ENCODE measurements at places on chromosomes 16 and 17.

- DNase-seq: no peak
Measured at GRCh38 chr16:89046491-89046890, 47.2 kb upstream of the ACSF3 start.

DNA sequence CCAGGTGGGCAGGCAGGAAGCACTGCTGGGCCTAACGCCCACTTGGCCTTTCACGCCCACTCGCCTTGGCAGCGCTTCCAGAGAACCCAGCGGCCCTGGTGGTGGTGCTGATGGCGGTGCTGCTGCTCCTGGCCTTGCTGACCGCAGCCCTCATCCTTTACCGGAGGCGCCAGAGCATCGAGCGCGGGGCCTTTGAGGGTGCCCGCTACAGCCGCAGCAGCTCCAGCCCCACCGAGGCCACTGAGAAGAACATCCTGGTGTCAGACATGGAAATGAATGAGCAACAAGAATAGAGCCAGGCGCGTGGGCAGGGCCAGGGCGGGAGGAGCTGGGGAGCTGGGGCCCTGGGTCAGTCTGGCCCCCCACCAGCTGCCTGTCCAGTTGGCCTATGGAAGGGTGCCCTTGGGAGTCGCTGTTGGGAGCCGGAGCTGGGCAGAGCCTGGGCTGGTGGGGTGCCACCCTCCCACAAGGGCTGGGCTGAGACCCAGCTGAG lies 64.7 kb downstream of the MRC2 start:
- no peak for DNase-seq

DNA sequence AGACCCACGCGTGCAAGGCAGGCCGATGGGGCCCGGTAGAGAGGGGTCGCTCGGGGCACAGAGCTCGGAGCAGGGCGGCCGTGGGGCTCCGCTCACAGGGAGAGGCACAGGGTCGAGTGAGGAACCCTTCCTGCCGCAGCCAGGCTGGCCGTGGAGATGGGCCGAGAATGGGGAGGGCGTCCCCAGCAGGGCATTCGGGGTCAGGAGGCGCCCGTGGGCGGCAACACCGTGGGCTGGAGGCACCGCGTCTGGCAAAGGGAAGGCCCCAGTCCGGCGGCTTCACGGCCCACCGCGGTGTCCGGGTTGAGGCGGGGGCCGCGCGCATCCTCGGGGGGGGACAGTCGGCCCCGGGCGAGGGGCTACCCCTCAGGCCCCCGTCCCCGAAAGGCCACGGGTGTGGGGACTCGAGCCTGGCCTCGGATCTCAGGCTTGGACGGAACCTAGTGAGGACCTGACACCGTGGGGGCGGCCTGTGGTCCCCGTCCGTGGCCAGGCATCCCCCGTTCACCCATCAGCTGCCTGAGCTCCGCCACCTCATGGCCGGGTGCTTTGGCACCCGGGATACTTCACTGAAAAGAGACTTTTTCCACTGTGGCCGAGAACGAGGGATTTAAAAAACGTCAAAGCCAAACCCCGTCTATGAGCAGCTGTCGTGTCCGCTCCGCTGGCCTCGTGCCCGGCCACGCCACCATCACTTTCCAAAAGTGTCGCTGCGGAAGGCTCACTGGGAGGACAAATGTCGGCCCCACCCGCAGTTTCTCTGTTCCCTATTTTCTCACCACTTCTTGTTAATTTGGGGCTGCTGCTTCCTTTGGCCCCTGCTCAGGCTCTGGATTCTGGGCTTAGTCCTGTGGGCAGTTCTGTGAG lies 73.6 kb downstream of the METRNL start:
- DNase-seq: no peak

GRCh38 chr16:19073344-19073743 lies 5.9 kb downstream of the COQ7 start:
- no peak for DNase-seq

DNA sequence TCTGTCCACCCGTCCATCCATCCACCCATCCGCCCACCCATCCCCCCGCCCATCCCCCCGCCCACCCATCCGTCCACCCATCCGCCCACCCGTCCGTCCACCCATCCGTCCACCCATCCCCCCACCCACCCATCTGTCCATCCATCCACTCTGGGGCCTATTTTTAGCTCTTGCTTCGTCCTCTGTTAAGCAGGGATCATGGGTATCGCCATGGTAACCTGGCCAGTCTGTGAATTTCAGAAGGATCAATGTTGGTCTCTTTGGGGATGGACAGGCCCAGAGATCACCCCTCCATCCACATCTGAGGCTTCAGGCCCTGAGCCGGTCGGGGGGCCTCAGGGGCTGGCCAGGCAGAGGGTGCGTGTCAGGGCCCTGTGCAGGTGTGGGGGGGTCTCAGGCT lies 15.2 kb upstream of the DPEP1 start:
- DNase-seq: no peak

DNA sequence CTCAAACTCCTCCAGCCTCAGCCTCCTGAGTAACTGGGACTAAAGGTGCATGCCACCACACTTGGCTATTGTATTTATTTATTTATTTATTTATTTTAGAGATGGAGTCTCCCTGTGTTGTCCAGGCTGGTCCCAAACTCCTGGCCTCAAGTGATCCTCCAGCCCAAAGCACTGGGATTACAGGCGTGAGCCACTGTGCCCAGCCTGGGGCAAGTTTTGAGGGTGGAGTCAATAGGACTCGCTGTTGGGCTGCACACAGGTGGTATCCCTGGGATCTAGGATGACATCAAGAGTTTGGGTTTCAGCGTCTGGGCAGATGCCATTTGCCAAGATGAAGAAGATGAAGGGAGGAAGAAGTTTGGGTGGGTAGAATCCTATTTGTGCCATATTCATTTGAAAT lies 213.9 kb downstream of the GSG1L start:
- DNase-seq: no peak

GRCh38 chr17:45812102-45812501 lies 28.0 kb downstream of the CRHR1 start:
- no peak for DNase-seq

DNA sequence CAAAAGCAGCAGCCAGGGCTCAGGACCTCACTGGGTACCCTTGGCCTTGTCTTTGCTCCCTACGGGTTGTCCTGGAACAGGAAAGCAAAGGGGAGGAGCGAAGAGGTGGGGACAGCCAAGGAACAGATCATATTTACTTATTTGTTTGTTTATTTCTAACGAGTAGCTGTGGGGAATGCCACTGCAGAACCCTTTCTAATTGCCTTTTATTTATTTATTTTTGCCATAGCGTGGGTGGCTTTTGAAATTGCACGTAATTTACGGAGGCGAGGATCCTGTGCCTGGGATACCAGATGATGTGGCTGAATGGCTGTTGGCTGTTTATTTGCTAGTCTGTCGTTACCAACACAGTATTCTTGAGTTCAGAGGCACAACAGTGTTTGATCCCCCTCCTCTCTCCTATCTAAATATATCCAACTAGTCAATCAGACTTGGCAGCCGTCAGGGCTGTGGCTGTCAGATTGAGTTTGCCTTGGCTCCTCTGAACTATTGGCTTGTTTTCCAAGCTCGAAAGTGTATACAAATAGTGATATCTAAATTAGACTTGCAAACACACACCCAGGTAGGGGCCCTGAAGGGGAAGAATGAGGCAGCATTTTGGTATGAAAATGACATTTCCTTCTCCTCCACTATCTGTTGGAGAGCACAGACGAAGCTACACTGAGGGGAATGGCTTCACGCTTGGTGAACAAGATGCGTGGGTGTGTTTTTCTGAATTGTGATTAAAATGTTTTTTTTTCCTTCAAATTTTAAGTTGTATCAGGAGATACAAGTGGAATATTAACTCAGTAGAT lies 110.4 kb downstream of the MSI2 start:
- no peak for DNase-seq

DNA sequence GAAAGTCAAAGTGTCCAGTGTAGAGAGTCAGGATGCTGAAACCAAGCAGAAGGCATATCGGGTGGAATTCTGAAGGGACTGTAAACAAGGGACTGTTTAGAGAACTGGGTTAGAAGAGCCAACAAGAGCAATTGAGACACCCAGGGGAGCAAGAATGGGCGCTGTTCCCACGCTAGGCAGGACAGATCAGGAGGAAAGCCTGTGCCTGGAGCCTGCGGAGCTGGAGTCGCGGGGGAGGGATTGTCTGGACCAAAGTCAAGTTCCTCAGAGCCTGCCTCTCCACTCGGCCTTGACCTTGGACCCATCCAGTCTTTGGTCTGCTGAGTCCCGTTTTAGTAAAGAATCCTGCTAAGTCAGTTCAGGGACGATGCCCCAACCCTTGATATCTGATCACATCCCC lies 14.7 kb upstream of the KLHL36 start:
- no peak for DNase-seq

GRCh38 chr17:72336804-72337070 lies 215.9 kb downstream of the SOX9 start:
- no peak for DNase-seq

- DNase-seq: no peak
Measured at GRCh38 chr17:38710985-38711384, 5.9 kb downstream of the MLLT6 start.

DNA sequence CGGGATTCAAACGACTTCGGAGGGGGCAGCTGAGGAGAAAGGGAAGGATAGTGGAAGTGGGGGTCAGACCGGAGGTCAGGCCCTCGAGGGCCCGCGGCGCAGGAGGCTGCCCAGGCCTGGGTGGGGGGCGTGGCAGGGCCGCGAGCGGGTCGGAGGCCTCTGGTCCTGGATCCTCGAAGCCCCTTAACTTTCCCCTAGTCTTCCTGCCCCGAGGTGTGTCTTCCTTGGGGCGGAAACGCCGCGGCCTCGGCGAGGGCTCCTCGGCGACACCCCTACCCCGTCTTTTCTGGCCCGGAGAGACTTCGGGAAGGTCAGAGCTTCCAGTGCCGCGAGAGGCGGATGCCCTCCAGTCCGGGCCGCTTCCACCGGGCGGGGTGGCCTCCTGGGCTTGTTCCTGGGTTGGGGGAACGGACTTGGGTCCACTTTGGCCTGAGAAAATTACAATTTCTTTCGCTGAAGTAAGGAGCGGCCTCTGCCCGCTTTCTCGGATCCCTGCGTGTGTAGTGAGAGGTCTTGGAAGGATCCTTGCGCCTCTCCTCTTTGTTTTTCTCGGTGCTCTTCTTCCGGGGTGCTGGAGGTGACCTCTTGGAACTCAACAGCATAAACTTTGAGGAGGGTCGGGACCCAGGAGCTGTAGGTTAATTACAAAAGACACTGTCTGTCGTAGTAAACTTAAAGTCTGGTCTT lies 491 bp downstream of the IST1 start:
- DNase-seq: peak; percentile 57

DNA sequence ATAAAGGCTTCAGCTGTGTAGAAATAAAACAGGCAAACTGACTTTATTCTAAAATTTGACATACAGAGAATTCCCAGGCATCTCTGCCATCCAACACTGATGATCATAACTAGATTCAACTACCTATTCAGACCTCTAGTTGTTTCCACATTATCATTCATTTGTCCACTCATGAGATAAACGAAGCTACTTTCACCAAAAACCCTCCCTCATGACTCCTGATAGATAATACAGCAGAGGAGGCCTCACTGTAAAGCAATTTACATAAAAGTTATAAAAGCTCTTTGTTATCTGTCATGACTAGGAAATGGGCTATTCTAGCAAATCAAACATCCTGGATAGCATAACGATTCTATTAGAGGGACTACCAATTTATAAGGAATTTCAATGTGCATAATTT lies 19.6 kb upstream of the RFFL start:
- no peak for DNase-seq

DNA sequence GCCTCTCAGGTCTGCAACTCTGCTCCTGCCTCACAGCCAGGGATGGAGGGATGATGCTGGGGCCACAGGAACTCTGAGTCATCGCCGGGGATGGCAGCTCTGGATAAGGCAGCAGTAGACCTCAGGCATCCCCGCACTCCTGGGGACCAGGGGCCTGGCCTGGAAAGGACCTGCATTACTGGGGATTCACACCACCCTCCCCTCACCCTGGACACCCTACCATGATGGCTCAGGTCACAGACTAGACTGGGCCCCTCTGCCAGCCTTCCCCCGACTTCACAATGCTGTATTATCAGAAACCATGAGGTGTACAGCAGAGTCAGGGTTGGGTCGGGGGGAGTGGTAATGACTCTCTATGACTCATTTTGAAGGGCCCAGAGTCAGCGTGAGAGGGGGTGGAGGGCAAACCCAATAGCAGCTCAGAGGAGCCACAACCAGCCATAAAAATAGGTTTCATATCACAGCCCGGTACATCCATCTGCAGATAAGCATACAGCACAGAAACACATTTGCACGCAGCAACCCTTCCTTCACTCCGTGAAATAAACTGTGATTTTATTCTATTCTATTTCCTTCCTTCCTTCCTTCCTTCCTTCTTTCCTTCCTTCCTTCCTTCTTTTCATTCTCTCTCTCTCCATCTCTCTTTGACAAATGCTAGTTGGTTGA lies 28.8 kb downstream of the DYNLRB2 start:
- no peak for DNase-seq

- no peak for DNase-seq
Measured at GRCh38 chr16:86480444-86480843, 29.9 kb upstream of the FOXF1 start.

GRCh38 chr17:51032850-51033249 lies 87.8 kb downstream of the SPAG9 start:
- DNase-seq: no peak

DNA sequence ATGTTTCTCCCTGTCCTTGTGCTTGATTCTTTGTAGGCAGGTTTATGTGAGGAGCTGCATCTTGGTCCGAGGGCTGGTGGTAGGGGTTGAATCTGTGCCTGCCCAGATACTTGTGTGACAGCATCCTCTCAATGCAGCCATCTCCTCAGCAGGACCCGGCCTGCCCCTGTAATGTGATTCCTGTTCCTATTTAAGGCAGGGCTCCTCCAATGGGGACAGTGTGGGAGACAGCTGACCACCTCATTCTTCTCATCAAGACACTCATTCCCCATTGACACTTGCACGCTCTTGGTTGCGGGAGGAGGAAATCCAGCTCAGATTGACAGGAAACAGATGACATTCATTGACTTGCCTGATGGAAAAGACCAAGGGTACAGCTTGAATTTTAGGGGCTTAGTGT lies 384.5 kb downstream of the CPPED1 start:
- DNase-seq: no peak

DNA sequence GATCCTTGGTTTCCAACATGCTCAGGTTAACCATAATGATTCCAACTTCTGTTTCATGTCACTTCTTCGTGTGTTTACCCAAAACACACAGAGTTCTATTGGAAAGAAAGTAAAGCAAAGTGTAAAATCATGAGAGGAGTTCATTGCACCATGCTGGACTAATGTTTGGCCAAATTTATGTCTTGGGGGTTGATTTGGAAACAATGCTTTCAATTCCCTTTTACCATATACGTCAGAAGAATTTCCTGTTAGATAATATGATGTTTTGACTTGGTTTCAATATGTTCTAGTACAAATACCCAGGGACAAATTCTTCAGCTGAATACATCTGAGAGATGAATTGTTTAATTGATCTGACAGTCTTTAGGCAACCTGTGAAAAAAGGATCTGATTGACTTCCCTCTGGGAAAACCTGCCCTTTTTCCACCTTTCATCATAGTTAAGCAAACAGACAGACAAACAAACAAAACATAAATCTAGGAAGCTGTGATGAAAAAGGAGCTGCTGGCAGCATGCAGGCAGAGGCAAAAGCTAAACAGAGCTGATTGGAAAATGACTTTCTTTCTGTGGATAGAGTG lies 26.0 kb upstream of the MPHOSPH6 start:
- no peak for DNase-seq

DNA sequence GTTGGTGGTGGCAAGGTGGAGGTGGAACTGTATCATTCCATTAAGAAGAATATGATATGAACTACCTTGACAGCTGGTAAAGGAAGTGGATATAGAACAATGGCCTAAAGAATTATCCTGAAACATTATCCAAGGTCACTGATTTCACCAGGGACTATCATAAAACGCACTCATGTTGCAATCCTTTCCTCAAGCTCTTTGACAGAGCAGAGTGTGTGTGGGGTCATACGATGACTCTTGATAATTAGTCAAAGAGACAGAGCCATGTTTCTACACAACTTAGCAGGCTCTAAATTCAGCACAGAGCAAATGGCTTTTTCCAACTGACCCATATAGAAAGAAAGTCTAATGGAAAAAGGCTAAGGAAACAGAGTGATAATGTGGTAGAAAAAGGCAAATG lies 126.4 kb upstream of the ANKFN1 start:
- no peak for DNase-seq

Measured in nephron progenitor cell (in vitro differentiated cells).